ENCODE measurements at places on chromosomes 4 and X.

DNA sequence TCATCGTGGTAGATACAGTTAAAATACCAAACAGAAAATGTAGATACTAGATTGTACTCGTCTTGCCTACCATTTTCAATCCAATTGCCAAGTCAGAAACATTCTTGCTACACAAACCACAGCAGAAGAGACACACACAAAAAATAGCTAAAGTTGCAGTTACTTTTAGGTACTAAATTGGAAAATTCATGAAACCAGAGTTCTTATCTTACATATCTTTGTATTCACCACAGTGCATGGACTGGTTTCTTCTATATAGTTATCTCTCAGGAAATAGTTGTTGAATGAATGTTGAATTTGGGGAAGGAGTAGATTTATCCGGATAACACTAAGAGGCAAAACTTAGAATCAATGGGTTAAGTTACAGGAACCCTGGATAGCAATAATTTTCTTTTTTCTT is 14.2 kb downstream of the COL4A5 start:
- DNase-seq: no peak

GRCh38 chr4:150976478-150977118 is 38.5 kb downstream of the LRBA start:
- no peak for DNase-seq

- DNase-seq: peak; percentile 31
Measured at GRCh38 chrX:72100824-72101351, 30.8 kb downstream of the RTL5 start.

GRCh38 chr4:104559502-104559901 is 64.8 kb upstream of the CXXC4 start:
- DNase-seq: no peak

- no peak for DNase-seq
Measured at GRCh38 chr4:80322716-80323115, 12.8 kb upstream of the CFAP299 start.

GRCh38 chr4:116489739-116490138 is 595.6 kb downstream of the TRAM1L1 start:
- DNase-seq: no peak

DNA sequence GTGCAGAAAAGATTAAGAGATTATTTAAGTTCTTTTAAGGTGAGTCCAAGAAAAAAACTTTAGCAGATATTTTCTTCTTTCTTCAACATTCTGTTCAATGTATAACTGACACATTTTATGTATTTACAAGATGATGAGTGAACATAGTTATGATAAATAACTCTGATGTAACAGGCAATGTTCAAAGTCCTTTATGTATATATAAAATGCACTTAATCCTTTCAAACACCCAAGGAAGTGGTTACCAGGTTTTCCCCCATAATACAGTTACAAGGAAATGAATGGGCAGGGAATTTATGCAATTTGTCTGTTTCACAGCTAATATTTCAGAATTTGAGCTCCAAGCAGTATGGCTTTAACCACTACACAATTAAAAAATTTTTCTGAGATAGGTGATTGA is 8.2 kb downstream of the CXCL3 start:
- no peak for DNase-seq

GRCh38 chrX:20680998-20681397 is 414.3 kb upstream of the RPS6KA3 start:
- no peak for DNase-seq

- no peak for DNase-seq
Measured at GRCh38 chrX:17710871-17711301, 26.4 kb upstream of the SCML1 start.

DNA sequence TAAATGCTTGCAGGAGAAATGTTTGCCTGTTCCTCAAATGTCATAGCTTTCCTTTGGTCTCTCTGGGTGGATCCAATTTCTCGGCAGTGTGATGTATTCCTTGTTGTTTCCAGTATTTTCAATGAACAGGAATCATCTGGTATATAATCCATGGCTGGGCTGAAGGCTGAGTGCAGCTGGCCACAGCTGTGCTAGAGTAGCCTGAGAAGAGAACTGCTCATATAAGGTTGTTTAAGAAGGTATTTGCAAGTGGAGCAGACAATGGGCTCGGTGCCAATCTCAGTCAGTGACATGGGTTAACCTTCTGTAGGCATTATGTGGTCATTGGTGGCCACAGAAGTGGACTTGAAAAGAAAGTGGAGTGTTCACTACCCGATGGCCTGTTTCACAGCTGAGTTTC is 390.3 kb downstream of the SPRY1 start:
- no peak for DNase-seq

DNA sequence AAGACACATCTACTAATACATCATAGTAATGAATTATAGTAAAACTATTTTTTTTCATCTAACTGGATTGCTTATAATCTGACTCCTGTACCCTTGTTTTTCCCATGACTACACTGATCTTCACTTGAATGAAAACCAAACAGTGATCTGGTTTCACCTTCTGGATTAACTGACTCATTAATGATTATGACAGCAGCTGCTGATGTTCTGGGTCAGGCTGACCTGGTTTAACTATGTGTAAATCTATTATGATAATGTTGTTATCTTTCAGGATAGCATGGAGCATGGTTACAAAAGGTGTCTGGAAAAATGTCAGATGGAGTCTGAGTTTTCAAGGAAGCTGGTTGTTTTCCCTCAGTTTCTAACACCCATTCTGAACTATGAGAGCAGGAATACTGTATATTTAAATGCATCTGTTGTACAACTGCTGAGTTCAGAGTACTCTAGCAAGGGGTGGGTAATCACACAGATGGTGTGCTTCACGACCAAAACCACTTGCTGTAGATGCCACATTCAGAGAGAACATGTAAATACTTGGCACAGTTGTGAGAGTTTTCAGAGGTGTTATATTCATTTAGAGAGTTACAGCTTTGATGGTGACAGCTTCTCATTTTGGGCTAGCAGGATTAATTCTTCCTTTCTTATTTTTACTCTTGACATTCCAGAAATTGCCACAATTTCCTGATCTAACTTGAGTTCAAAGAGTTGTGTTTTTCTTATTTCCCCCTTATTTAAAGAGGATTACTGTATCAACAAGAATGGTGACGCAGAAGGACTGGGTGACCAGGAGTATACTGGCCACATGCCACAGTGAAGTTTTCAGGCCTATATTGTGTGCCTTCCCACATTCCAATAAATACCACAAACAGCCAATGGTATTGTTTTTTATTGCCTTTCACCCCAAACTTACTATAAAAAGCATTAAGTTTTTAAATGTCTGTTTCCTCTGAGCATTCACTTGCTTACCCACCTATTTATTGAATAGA is 249.7 kb upstream of the TET2 start:
- DNase-seq: no peak

GRCh38 chr4:7335344-7336066 is 99.2 kb downstream of the PSAPL1 start:
- DNase-seq: peak; percentile 15

DNA sequence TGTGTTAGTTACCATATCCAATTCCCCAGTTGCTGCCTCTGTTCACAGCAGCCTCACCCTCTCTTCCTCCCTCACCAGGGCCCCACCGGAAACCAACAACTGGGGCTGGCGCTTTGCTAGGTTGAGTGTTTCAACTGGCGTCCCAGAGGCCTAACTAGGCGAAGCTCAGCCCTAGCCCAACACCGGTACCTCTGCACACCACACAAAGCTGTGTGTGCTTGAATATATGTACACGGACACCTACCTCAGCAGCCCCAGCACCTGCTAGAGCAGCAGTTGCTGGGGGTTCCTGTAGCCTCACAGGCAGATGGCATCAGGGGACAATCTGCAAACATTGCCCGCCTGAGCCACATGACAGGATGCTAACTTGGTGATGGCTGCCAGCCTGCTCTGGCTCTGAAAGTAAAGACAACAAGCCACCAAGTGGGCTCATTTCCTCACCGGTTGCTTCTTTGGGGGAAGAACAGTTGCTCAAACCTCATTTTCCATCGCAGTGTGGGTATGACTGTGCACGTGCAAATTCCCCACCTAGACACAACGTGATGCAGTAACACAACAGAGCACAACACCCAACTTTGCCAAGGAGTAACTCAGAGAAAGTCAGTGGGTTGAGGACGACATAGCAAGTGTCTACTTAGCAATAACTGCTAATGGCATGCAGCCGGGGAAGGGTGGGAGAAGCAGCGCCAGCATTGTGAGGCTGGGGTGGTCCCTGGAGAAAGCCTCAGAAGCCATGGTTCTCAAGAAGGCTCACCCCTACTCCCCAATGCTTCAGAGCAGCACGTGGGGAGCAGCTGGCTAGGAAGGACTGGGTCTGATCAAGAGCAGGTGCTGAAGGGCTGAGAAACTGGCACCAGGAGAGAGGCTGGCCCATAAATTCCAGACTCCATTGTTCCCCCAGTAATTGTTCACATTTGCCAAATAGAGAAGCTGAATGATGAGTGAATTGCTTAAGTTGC is 139.5 kb downstream of the SH3KBP1 start:
- DNase-seq: no peak

DNA sequence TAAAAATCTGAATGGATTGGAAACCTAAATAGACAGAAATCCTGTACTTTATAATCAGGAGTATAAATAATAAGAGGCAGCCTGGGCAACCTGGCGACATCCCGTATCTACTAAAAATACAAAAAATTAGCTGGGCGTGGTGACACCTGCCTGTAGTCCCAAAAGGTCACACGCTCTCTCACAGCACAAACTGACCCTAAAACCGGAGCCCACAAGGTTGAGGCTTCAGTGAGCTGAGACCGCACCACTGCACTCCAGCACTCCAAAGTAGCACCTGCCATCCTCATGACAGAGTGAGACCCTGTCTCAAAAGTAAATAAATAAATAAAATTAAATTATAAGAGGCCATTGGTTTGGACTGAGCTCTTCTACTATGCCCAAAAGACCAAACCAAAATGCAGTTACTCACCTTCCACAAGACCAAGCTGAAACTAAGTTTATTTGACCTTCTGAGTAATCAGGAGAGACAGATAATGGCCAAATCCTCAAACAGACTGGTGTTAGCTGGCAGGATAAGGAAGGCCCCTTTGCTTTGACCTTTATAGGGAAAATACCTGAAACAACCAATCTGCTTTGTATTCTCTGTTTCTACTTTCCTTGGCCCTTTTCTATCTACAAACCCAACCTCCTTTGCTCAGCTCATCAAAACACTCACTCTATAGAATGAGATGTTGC is 3.2 kb upstream of the GRSF1 start:
- DNase-seq: no peak

GRCh38 chrX:23478056-23478455 is 143.4 kb downstream of the PTCHD1 start:
- no peak for DNase-seq

DNA sequence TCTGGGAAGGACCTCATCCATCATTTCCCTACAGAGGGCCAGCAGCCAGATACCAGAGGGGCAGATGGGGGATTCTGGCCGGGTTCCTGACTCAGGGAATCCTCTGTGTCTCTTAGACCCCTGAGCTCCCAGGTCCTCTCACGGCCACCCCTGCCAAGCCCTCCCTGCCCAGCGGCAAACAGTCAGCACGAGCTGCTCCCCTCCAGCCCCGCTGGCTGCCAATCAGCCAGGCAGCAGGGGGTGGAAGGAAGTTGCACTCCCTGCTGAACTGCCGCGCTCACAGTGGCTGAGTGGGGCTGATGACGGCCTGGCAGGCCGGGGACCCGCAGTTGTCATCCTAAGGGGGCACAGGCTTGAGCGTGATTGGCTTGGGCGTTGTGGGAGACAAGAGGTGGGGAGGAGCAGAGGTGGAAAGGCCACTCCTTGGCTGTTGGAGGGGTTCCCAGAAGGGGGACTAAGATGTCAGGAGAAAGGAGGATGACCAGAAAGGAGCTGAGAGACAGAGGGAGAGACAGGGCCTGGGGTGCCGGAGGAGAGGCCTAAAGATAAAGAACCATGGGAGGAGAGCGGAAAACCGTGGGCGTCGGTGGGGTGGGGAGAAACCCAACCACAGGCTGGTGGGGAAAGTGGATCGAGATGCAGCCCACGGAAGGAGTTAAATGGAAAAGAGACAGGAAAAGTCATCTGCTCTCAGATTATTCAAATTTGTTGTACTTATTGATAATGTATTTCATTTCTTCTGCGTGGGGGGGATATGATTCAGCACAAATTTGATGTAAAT is 4.4 kb upstream of the CCDC149 start:
- DNase-seq: no peak

- no peak for DNase-seq
Measured at GRCh38 chrX:123475068-123475724, 257.7 kb downstream of the THOC2 start.

- DNase-seq: no peak
Measured at GRCh38 chr4:76272073-76272472, 20.6 kb downstream of the FAM47E start.

- no peak for DNase-seq
Measured at GRCh38 chrX:69128588-69128987, 36.7 kb downstream of the PJA1 start.

GRCh38 chr4:98467627-98468072 is 190.8 kb downstream of the TSPAN5 start:
- DNase-seq: peak; percentile 25

- DNase-seq: no peak
Measured at GRCh38 chrX:39475372-39475771, 622.4 kb downstream of the BCOR start.

DNA sequence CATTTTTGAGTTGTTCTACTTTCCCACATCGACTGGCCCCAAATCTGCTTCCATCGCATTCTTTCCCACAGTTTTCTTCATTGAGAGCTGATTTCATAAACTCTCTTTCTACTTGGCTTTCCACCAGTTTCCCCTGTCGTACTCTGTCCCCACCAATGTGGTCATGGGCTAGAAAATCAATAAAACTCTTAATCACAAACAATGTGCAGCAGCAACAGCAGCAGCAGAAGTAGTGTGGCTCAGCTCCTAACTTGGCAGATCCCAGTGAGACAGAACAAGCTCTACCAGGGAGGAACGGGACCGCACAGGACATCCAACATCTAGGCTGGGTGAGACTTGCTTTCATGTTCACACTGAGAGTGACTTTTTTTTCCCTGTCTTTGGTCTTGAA is 3.1 kb upstream of the SETD7 start:
- no peak for DNase-seq

DNA sequence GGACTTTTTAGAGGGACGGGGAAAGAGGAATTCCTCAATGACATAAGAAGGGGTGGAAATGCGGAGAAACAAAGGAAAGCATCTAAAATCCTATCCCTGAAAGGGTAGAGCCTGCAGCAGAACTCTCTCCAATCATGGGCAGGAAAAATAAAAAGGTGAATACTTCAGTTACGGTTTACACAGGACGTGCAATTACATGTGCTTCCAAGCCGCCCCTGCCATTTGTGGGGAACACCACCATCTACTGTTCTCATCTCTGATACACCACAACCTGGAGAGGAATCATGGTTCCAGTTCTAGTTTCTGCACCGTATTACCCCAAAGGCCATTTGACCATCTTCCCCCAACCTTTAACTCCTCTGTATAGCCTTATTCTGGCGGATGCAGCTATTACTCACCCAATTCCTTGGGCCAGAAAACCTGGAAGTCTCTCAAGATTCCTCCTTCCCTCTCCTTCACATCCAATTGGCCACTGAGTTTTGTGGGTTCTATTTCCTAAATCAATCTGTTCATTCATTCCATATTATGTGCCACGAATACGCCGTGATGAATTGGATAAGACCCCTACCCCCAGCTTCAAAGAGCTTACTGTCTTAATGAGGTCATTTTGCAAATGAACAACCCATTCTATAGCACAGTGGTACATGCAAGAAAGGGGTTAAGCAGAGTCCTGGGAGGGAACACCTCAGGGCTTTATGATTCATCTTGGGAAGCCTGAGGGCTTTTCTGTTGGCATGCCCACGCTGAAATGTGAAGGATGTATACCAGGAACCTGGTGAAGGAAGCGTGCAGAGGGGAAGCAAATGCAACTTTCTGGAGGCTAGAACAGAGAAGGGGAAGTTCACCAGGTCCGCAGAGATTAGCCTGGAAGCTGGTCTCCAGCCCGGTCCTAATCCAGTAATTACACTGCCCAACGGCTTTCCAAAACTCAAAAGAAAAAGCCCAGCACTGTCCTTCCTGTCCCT is 1.4 kb upstream of the MSL3 start:
- DNase-seq: no peak

- DNase-seq: no peak
Measured at GRCh38 chr4:136706942-136707341, 825.4 kb downstream of the PCDH18 start.
